ENCODE measurements at places on chromosomes 11 and 22. TPM values are rescaled to one million over a fixed set of nuclear protein-coding genes. Genes with fewer than 3 reads are reported as not detected.

OR10D3 gene
- total RNA-seq = not detected

OR2AG1 gene
- not detected for total RNA-seq

FOLR2 gene
- 0.75 TPM for total RNA-seq

MMP12 gene
- total RNA-seq = not detected

GRCh38 chr22:45045208-45045607, 35.4 kb upstream of the PHF21B start:
- no peak for DNase-seq
- no peaks in the 10 kb centered on the region for H3K4me1 ChIP-seq
- no peaks in the 10 kb centered on the region for H3K36me3 ChIP-seq

DNA sequence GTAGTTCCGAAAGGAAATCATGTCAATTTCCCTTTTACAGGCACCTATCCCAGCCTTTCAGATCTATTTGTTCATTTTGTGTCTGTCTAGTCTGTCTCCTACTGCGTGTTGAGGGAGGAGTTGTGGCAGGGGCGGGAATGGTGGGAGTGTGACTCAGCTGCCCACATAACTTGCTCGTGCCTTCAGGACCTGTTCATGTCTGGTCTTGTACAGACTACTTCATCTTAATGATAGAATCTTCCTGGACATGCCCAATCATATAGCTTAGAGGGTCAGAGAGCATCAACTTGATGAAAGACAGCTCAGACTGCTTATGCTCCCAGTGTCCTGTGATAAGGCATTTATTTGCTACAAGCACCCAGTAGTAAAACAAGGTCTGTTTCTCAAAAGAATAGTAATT, 61.0 kb upstream of the BIRC3 start:
- no peak overlapping the region for H3K27ac ChIP-seq
- no peaks in the 10 kb centered on the region for H3K36me3 ChIP-seq
- H3K27me3 ChIP-seq = no peaks in the 10 kb centered on the region
- no peak overlapping the region for H3K4me3 ChIP-seq

GRCh38 chr11:44893846-44894617, 56.7 kb downstream of the TP53I11 start:
- H3K4me1 ChIP-seq = no peaks in the 10 kb centered on the region
- H3K36me3 ChIP-seq = no peaks in the 10 kb centered on the region
- no peak overlapping the region for H3K27ac ChIP-seq
- no peak overlapping the region for H3K4me3 ChIP-seq

DNA sequence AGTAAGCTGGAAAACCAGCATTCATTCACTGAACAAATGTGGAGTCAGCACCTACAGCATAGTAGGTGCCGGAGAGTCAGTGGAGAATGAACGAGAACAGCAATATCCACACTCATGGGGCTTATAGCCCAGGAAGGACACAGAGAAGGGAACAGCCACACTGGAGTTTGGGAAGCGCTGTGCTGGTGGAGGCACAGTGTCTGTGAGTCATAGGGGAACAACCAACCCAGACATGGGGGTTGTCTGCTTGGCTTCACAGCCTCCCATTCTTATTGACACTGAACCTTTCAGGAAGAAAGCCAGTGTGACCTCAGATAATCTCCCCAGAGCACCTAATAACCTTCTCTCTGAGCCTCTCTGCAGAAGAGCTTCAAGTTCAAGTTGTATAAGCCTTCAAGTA, 56.6 kb upstream of the UBASH3B start:
- H3K27me3 ChIP-seq = no peaks in the 10 kb centered on the region
- H3K4me1 ChIP-seq = no peaks in the 10 kb centered on the region
- no peaks in the 10 kb centered on the region for H3K36me3 ChIP-seq
- no peak overlapping the region for H3K4me3 ChIP-seq

- H3K4me3 ChIP-seq = no peak overlapping the region
- no peaks in the 10 kb centered on the region for H3K4me1 ChIP-seq
- no peak for DNase-seq
- H3K27ac ChIP-seq = no peak overlapping the region
- H3K36me3 ChIP-seq = peaks cover 27% of the 10 kb centered on the region
Measured at GRCh38 chr22:21443735-21444421, 23.3 kb upstream of the TMEM191C start.

GRCh38 chr11:132904607-132905006, 627.7 kb downstream of the OPCML start:
- H3K36me3 ChIP-seq = no peaks in the 10 kb centered on the region
- H3K27me3 ChIP-seq = no peaks in the 10 kb centered on the region
- no peak overlapping the region for H3K4me3 ChIP-seq
- DNase-seq = no peak
- no peaks in the 10 kb centered on the region for H3K4me1 ChIP-seq

DNA sequence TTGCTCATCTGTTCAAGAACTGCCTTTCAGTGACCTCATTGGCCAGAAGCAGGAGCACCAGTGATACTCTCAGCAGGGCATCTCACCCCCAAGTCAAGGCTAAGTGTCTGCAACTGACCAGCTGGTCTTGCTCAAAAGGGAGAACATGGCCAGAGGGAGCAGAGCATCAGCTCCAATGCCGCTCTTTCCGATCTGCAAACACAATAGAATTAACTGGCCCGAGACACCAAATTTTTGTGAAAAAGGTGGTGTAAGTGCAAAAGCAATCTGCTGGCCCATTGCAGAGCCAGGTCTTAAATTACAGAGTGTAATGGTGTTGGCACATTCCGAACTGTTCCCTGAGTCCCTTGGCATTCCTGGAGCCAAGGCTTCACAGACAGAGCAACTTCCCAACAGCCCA, 97.0 kb downstream of the PKNOX2 start:
- DNase-seq = no peak
- no peak overlapping the region for H3K4me3 ChIP-seq
- H3K36me3 ChIP-seq = no peaks in the 10 kb centered on the region
- H3K27me3 ChIP-seq = peaks cover 9% of the 10 kb centered on the region

DNA sequence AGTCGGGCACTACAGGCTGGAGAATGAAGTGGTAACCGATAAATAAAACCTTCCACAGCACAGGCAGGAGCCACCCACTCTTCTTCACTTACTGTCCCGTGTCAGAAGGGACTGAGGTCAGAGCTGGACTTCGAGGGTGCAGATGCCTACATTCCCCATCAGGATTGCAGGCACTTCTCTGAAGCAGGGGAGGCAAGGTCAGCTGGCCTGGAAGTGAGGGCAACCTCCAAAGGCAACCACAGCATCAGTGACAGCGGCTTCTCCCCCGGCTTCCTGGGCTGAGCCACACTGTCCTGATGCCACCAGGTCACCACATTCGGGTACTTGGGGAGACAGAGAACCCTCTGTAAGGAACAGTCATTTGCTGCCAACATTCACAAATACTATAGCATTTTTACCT, 22.7 kb downstream of the TCIRG1 start:
- no peak overlapping the region for H3K4me3 ChIP-seq
- peaks cover 29% of the 10 kb centered on the region for H3K36me3 ChIP-seq
- H3K27ac ChIP-seq = no peak overlapping the region
- no peak for DNase-seq
- no peaks in the 10 kb centered on the region for H3K4me1 ChIP-seq
- no peaks in the 10 kb centered on the region for H3K27me3 ChIP-seq

GRCh38 chr11:134071766-134072402, 3.0 kb downstream of the JAM3 start:
- no peaks in the 10 kb centered on the region for H3K36me3 ChIP-seq
- peaks cover 32% of the 10 kb centered on the region for H3K4me1 ChIP-seq
- no peaks in the 10 kb centered on the region for H3K27me3 ChIP-seq
- no peak overlapping the region for H3K27ac ChIP-seq
- peak; percentile 14 for DNase-seq

- H3K4me1 ChIP-seq = no peaks in the 10 kb centered on the region
- no peak overlapping the region for H3K4me3 ChIP-seq
- no peak for DNase-seq
- no peaks in the 10 kb centered on the region for H3K36me3 ChIP-seq
- H3K27me3 ChIP-seq = no peaks in the 10 kb centered on the region
Measured at GRCh38 chr11:131692961-131693360, 322.5 kb downstream of the NTM start.

DNA sequence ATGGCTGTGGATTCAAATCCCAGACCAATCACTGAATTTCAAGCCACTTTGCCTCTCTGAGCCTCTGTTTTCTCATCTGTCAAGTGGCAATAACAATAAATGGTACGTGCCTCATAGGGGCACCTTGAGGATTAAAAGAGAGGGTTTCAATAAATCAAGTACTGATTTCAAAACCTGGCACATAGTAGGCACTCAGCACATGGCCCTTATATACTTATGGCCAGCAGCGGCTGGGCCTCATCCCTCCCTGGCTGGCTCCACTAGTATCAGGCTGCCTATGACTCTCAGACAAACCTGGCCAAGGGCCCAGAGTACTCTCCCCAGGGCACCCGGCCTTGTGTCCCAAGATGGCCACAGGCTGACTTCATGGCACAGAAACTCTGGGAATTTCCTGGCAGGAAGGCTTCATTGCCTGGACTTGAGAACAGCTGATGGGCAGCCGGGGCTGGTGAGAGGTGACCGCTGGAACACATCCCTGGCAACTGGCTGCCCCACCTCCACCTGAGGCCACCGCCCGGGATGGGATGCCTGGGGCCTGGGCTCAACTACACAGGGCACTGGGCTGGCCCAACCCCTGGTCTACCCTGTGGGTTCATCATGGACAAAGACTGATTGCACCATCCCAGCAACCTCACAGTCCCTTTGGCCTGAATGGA, 3.4 kb downstream of the FADS3 start:
- no peak for DNase-seq
- H3K4me3 ChIP-seq = no peak overlapping the region
- no peaks in the 10 kb centered on the region for H3K36me3 ChIP-seq
- no peak overlapping the region for H3K27ac ChIP-seq
- H3K4me1 ChIP-seq = peaks cover 45% of the 10 kb centered on the region

DNA sequence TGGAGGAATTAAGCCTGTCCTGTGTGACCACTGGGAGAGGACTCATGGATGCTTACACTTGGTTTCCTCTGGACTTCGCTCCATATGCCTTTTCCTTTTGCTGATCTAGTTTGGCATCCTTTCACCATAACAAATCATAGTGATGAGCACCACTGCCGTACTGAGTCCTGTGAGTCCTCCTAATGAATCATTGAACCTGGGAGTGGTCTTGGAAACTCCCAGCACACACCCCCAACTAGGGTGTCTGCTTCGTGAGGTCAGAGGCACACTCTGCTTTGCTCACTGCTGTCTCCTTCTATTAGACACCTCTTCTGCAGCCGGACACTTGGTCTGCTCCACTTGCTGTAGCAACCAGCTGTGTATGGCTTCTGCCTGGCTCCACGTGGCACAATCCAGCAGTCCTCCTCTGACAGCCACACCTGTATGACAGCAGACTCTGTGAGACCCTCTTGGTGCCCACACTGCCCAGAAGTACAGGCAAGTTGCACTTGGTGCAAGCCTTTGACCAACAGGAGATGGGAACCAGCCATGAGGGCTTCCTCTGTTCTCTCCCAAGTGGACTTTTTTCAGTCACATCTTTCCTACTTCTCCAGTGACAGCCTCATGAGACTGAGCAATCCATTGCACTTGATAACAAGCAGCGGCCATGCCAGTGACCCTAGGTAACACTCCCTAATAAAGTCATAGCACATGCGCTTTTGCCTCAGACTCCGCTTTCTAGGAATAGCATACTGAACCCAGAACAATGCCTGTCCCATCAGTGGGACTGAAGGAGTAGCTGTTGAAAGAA, 65.0 kb upstream of the HMGXB4 start:
- H3K36me3 ChIP-seq = no peaks in the 10 kb centered on the region
- H3K4me3 ChIP-seq = no peak overlapping the region
- no peaks in the 10 kb centered on the region for H3K4me1 ChIP-seq
- no peak for DNase-seq
- no peaks in the 10 kb centered on the region for H3K27me3 ChIP-seq
- no peak overlapping the region for H3K27ac ChIP-seq

GRCh38 chr11:76830639-76831327, 29.9 kb upstream of the ACER3 start:
- no peaks in the 10 kb centered on the region for H3K36me3 ChIP-seq
- no peak overlapping the region for H3K27ac ChIP-seq
- H3K4me1 ChIP-seq = no peaks in the 10 kb centered on the region
- no peak overlapping the region for H3K4me3 ChIP-seq
- no peak for DNase-seq

DNA sequence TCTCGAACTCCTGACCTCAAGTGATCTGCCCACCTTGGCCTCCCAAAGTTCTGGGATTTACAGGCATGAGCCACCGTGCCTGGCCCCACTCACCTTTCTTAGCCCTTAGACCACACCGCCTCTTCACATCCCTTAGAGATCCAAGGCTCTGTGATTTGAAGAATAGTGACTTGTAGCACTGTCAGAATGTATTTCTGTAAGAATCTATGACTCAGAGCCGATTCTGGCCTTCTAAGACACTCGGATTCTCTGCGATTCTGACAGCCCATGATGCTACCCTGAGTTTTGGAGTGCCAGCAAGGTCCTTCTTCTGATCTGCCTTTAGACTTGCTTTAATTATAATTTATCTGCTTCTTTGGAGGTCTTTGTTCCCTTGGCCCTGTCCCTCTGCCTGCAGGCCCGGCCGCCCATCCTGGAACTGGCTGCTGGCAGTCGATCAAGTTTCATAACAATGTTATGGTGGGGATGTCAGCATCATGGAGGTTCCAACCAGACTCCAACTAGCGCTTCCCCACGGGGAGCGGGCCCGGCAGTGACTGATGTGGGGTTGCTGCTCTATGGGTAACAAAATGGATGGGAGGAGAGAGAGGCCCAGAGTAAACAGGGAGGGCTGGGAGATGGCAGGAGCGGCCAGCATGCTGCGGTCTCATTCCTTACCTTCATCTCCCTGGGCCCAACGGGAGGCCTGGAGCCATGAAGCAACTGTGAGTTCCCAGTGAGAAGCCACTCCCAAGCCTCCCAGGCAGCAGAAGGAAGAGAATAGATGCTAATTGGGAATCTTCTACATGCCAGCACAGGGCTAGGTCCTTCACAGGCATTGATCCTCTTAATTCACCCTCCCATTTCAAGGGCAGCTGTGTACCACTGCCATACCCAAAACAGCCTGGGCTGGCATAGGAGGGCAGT, 55.7 kb upstream of the RASD2 start:
- no peak overlapping the region for H3K27ac ChIP-seq
- peaks cover 33% of the 10 kb centered on the region for H3K27me3 ChIP-seq
- H3K4me1 ChIP-seq = no peaks in the 10 kb centered on the region
- no peaks in the 10 kb centered on the region for H3K36me3 ChIP-seq

All from B cell (primary cell).